Activated naive CD4-positive, alpha-beta T cell treated with anti-CD3 and anti-CD28 coated beads, Interleukin-2, amount 10 ng/mL, durations not matched to agents 5 hours and 36 hours (primary cell): ENCODE measurements at places on chromosomes 6 and 20. TPM values are rescaled to one million over a fixed set of nuclear protein-coding genes. Genes with fewer than 3 reads are reported as not detected.

ADGB gene
- not detected for total RNA-seq

POM121L2 gene
- not detected for total RNA-seq

SEMG1 gene
- not detected for total RNA-seq

CDH26 gene
- 0.58 TPM for total RNA-seq

PAK5 gene
- total RNA-seq = not detected

MYCT1 gene
- not detected for total RNA-seq

OSER1 gene
- total RNA-seq = 29.8 TPM

MCHR2 gene
- total RNA-seq = not detected
